Memory B cell (primary cell): ENCODE measurements at places on chromosomes 1 and 21.
A peak's percentile ranks its signal among the peaks of the same experiment; 100 is the strongest.

GRCh38 chr1:174912264-174912663 lies 87.5 kb upstream of the CACYBP start:
- H3K4me3 ChIP-seq, result no peak overlapping the region
- no peaks in the 10 kb centered on the region for H3K27me3 ChIP-seq
- H3K36me3 ChIP-seq, result peaks cover 8% of the 10 kb centered on the region

DNA sequence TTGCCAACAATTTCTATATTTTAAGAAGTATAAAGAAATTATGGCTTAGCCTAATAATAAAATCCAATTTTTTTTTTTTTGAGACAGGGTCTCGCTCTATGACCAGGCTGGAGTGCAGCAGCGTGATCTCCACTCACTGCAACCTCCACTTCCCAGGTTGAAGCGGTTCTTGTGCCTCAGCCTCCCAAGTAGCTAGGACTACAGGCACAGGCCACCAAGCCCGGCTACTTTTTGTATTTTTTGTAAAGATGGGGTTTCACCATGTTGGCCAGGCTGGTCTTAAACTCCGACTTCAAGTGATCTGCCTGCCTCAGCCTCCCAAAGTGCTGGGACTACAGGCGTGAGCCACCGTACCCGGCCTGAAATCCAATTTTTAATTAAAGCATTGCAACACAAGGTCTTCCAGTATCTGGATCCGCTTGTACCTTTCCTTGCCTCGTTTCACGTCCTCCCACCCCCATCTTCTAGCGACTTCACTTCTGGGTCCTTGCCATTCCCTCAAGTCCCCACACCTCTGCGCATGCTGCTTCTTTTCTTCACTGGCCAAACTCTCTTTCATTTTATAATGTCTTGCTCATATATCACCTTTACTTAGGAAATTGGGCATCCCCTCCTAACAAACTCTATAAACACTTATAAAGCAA lies 2.3 kb downstream of the FUBP1 start:
- peaks cover 17% of the 10 kb centered on the region for H3K4me1 ChIP-seq
- H3K27me3 ChIP-seq, result no peaks in the 10 kb centered on the region
- H3K27ac ChIP-seq, result no peak overlapping the region
- no peak overlapping the region for H3K4me3 ChIP-seq

DNA sequence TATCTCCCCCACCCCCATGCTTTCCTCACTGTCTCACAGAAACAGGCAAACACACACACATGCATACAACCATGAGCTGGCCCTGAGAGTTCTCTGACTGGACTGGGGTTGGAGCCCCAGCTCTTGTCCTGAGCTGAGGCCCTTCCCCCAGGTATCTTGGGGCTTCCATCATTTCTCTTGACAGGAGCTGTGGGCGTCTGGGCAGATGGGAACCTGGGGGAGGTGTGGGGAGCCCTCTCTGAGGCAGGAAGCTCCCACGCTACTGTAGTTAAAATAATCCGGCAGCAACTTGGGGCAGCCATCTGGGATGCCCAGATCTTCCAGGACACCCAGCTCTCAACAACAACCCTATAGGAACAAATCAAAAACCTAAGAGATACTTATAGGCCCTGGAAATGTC lies 2.7 kb upstream of the KIF21B start:
- H3K4me3 ChIP-seq, result peak overlapping the region; percentile 25
- DNase-seq, result no peak
- H3K4me1 ChIP-seq, result peaks cover 35% of the 10 kb centered on the region
- no peaks in the 10 kb centered on the region for H3K36me3 ChIP-seq
- H3K27me3 ChIP-seq, result no peaks in the 10 kb centered on the region
- peak overlapping the region; percentile 62 for H3K27ac ChIP-seq

- peaks cover 9% of the 10 kb centered on the region for H3K36me3 ChIP-seq
- peaks cover 50% of the 10 kb centered on the region for H3K4me1 ChIP-seq
- no peak for DNase-seq
- H3K4me3 ChIP-seq, result no peak overlapping the region
- no peaks in the 10 kb centered on the region for H3K27me3 ChIP-seq
These were observed 142.5 kb downstream of the DHRS3 start for GRCh38 chr1:12475530-12475934.

GRCh38 chr21:38954588-38955004 lies 148.9 kb downstream of the ETS2 start:
- H3K4me1 ChIP-seq, result no peaks in the 10 kb centered on the region
- H3K36me3 ChIP-seq, result no peaks in the 10 kb centered on the region
- no peak overlapping the region for H3K4me3 ChIP-seq
- no peak overlapping the region for H3K27ac ChIP-seq

DNA sequence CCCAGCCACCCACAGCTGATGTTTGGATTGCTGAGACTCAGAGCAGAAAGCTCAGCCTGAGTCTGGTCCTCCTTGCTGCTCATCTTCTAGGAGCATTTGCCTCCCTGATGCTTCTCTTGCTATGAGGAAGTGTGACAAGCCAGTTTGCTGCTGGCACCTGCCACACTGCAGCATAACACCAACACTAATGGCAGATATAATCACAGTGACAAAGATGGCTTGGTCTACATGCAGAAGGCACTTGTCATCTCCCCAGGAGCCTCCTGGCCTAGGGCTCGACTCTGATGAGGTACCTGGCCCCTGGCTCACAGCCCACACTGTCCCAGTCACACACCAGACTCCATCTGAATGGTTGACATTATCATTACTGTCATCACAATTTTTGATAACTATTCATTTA lies 13.9 kb upstream of the PSMB2 start:
- no peaks in the 10 kb centered on the region for H3K36me3 ChIP-seq
- no peak overlapping the region for H3K27ac ChIP-seq

- H3K4me1 ChIP-seq, result peaks cover 12% of the 10 kb centered on the region
- DNase-seq, result no peak
- H3K4me3 ChIP-seq, result no peak overlapping the region
- H3K27me3 ChIP-seq, result no peaks in the 10 kb centered on the region
- H3K36me3 ChIP-seq, result no peaks in the 10 kb centered on the region
These were observed 86.0 kb downstream of the SLC25A24 start for GRCh38 chr1:108114033-108114599.

DNA sequence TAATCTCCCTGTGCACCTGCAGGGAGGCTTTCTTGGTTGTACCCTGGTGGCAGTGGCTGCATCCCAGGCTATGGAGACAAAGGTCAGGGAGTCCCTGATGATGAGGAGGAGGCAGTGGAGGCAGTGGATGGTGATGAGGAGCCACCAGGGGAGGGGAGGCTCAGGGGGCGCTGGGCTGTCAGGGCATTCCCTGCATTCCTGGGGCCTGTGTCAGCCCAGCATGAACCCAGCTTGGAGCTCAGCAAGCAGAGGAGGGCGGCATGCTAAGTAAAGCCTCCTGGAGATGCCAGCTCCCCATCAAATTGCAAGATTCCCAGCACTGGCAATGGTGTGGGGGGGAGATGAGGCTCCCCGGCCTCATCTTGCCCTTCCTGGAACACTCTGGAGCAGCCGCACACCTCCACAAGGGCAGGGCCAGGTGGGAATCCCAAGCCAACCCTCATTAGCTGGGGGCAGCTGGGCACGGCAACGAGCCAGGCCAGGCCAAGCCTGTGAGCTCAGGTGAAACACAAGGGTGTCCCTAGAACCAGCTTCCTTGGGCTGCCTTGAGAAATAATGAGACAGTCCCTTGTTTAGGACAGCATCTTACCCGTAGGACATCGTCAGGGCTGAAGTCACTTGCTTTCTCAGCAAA lies 469.5 kb downstream of the MATN1 start:
- no peak overlapping the region for H3K27ac ChIP-seq
- no peak for DNase-seq
- no peak overlapping the region for H3K4me3 ChIP-seq
- H3K27me3 ChIP-seq, result peaks cover 14% of the 10 kb centered on the region

- H3K36me3 ChIP-seq, result no peaks in the 10 kb centered on the region
- no peak overlapping the region for H3K4me3 ChIP-seq
- no peaks in the 10 kb centered on the region for H3K27me3 ChIP-seq
- DNase-seq, result no peak
- peak overlapping the region; percentile 29 for H3K27ac ChIP-seq
- peaks cover 7% of the 10 kb centered on the region for H3K4me1 ChIP-seq
These were observed 442.7 kb downstream of the PTBP2 start for GRCh38 chr1:97164276-97164639.
